ENCODE measurements at places on chromosomes 12 and 14.

GRCh38 chr12:130301559-130301958 is 36.1 kb upstream of the PIWIL1 start:
- no peak for DNase-seq

DNA sequence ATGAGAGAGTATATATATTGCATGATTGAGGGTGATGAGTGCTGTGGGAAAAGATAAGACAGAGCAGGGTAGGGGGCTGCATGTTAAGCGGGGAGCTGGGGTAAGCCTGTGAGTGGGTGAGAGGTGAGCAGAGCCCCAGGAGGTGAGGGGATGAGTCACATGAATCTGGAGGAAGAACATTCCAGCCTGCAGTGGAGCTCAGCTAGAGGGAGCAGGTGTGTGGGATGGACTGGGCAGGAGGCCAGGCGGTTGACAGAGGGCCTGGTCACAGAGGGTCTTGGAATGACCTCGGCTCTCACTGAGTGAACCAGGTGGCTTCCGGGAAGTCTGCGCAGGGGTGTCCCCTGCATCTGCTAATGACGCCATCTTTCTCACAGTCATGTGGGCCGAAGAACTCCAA is 44.4 kb downstream of the GIT2 start:
- no peak for DNase-seq

DNA sequence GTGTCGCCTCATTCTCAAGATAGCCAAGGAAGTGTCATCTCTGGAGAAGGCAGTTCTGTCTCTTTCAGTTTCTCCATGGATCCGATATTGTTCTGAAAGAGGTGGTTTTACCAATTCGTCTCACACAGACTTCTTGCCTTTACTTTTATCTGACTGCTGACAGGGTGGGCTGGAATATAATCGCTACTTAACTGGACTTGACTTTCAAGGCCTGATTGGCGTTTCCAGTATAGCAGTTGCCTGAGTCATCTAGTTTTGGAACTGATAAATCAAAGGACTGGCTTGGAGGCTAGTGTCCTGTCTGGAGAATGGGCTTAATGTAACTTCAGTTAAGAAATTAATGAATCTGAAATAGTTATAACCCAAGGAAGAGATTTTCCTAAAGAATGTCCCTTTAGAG is 21.6 kb downstream of the PRKCH start:
- DNase-seq: no peak

DNA sequence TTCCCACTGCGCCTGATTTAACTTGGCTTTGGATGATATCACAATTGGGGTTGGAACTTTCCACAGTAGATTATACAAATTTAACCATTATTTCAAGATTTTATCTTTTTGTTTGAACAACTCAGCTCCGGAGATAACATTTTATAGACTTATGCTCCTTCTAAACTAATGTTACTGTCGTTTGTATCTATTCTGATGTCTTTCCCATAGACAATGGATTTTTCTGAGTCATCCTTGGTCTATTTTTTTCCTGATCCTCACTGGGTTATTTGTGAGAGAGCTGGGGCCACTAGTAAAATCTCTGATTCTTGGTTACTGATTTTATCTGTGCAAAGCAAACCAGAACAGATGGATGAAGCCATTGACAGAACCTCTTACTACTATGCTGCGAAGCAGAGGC is 175.1 kb downstream of the SLC38A4 start:
- no peak for DNase-seq

GRCh38 chr14:90753456-90754005 is 62.7 kb downstream of the TTC7B start:
- no peak for DNase-seq

GRCh38 chr12:47775100-47775911 is 2.3 kb downstream of the SLC48A1 start:
- no peak for DNase-seq

DNA sequence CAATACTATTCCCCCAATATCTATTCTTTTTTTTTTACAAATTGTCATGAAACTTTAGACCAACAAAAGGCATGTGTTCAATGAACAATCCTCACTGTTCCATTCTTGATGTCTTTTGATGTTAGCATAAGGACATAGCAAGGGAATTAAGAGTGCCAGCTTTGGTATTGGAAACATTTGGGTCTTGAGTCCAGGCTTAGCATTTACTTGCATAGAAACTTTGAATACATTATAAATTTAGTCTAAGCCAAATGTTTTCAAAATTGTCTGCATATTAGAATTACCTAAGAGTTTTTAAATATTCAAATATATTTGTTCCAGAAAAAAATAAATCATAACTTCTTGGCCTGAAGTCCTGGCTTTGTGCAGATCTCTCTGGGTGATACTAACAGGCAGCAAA is 406.5 kb downstream of the LRFN5 start:
- no peak for DNase-seq

DNA sequence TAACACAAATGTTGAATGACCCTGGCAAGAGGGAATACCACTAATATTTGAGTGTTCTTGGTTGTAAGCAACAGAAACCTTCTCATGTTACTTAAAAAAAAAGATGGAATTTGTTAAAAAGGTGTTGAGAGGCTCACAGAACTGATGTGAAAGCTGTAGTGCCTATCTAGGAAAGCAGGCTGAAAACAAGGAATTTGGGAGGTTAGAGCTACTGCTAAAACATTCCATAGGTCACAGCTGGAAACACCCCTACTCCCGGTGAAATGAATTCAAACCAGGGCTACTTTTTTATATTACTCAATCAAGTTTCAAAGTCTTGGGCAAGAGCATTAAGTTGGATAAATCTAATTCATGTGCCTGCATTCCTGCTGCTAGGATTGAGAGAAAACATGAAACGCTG is 104.1 kb downstream of the SLC35F4 start:
- DNase-seq: no peak

DNA sequence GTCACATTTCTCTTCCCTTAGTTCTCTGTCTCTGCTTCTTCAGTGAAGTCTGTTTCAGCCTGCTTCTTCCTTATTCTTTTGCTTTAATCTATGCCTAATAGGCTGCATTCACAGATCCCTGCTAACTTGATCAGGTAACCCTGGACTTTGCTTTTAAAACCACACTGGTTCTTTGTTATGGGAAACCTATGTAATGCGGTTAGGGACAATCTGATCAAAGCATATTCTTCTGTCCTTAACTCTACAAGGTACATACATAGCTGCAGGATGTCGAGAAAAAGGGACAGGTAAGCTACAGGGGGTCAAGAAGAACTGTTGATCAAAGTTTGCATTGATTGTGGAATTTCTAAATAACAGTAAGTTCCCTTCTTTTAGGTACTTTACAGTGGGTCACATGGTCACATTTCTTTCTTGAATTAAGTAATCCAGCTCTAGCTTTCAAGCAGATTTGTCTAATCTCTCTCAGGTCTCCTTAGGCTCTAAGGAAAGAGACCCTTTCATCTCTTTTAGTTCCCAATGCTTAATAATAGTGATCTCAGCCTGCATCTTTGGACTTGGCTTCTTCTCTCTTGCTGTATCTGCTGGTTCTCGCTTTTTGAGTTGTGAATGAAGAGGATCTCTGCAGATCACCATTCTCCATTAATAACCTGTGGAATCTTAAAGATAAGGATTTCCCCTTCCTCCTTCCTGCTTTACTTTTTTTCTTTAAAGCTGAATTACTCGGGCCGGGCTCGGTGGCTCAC is 3.8 kb downstream of the COPZ1 start:
- DNase-seq: no peak
